ENCODE measurements at places on chromosomes 7 and 10. TPM values are rescaled to one million over a fixed set of nuclear protein-coding genes. Genes with fewer than 3 reads are reported as not detected.

Gene CCL24
- not detected for total RNA-seq

Gene IFIT1
- total RNA-seq = 0.87 TPM

Gene EBF3
- under 0.01 TPM for total RNA-seq

DNA sequence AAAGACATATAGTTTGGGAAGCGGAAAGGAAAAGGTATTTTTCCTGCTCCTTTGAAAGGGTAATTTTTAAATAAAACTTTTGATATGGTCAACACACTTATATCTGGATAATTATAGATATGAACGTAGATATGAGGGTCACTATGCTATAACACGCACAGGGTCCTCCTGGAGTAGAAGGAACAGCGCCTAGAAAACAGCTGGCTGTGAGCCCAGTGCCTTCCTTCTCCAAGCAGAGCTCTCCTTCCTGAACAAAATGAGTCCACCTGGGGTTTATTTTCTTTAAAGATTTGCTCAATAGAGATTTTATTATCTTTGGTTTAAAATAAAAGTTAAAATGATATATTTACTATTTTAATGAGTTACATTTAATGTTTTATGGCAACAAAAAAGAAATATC is 13.1 kb downstream of the STEAP1 start:
- DNase-seq = peak; percentile 29

DNA sequence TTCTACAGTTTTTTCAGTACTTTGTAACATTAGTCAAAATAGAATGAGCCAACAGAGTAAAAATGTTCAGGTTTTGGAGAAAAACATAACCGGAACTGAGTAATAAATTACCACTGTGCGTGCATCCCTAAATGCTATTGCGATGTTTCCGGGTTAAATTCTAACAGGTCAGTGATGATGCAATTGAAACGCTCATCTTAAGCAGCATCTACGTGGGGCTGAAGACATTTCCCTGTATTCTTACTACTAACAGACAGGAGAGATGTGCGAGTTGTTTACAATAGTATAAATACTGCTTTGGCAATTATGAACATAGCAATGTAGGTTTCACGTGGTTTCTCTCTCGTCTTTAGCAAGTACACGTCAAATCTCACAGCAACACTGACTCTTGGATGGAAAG is 149.4 kb downstream of the USP6NL start:
- DNase-seq = no peak
